ENCODE measurements at places on chromosomes 5 and 9. TPM values are rescaled to one million over a fixed set of nuclear protein-coding genes. Genes with fewer than 3 reads are reported as not detected.

GRCh38 chr5:76489877-76490688, 87.0 kb downstream of the IQGAP2 start:
- no peak for DNase-seq

DNA sequence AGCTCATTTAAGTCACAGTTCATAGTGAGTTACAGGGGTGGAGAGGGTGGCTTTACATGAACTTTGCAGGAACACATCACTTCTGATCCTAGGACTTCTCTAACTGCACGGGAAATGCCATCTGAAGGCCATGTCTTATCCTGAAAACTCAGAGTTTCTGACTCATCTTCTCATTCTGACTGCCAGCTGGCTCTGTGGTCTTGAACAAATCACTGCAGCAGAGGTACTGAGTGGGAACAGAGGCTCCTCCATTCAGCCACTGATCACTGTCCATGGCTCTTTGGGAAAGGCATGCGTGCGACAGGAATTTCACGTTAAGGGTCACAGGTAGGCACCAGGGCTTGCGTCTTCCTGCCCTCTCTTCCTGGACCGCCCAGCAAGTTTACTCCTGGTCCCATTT, 114.6 kb upstream of the LRRTM2 start:
- no peak for DNase-seq

The LCNL1 gene
- total RNA-seq, result 18.3 TPM

- DNase-seq, result peak; percentile 61
Measured at GRCh38 chr9:96025995-96026602, 150.6 kb downstream of the ERCC6L2 start.

The C5orf34 gene
- total RNA-seq, result 1.0 TPM

DNA sequence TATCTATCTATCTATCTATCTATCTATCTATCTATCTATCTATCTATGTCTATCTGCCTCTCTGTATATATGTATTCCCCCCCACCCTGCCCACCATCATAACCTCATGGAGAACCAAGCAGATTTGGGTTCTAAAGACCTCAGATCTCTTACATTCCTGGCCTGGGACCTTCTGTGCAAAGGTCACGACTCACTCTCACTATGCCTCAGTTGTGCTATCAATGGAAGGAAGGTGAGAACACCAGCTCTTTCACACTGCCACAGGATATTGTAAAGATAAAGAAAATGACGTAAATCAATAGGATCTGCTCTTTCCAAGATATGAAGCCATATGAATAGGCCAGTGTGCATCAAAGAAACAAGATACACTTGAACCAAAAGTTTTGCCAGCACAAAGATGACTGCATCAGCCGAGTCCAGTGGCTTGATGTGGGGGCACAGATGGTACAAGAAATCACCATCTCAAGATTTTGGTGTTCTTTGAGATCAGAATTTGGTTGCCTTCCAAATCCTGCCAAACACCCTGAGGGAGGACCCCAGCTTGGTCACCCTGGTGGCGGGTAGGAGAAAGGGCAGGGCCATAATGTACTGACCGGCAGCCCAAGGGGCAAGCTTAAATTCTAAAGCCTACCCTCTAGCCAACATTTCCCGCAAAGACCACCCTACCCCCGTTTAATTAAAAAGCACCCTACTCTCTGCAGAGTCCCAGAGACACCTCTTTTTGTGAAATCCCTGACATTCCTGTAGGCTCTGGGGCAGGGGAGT, 8.4 kb upstream of the FGF1 start:
- no peak for DNase-seq

DNA sequence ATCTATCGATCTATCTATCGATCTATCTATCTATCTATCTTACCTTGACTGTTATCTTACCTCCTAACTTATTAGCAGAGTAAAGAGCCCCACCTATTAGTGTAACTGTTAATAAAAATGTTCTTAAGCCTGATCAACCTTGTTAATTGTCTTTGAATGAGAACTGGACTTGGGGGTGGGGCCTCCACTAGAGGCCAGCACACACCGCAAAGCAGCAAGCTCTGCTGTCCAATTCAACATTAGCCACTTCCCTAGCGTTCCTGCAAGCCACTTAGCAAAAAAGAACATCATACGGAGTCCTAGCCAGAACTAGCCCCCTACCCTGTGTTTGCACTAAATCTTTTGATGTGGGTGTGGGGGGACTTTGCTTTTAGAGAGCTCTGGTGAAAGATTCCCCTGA, 515.8 kb downstream of the KDM4C start:
- peak; percentile 57 for DNase-seq

The LIFR gene
- 61.1 TPM for total RNA-seq

The TRMT10B gene
- total RNA-seq, result 2.9 TPM

DNA sequence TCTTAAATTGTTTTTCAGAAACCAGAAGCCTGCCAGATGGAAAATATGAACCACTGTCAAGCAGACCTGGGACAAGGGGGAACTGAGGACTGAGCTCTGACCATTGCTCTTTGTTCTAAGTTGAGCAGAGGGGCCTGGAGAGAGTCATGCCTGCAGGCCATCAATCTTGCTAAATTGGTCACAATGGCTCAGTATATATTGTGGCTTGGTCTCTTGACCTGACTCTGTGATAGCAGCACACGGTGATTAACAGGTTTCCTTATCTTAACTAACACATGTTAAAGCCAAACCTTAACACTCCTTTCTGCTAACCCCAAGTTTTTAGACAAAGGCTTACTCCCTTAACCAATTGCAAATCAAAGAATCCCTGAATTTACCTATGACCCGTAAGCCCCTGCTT, 1281.2 kb upstream of the NUDT12 start:
- no peak for DNase-seq

GRCh38 chr5:178774446-178774845, 44.0 kb upstream of the ZNF354A start:
- no peak for DNase-seq

The PTPRD gene
- total RNA-seq, result 6.1 TPM

DNA sequence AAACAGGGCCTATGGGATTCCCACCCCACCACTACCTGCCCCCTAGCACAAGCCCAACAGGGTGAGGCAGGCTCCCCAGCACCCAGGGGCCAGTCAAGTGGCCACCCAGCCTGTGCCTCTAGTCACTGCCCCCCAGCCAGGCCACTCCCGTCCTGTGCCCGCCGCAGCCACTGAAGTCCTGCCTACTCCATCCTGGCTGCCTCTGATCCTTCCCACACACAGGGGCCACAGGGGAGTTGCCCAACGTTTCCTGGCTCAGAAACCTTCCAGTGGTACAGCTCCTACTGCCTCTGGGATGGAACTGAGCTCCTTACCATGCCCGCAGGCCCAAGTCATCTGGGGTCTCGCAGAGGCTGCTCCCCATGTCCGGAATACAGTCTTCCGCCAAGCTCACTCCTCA, 70.2 kb upstream of the STXBP1 start:
- DNase-seq, result peak; percentile 67

GRCh38 chr5:167614294-167615021, 677.0 kb upstream of the WWC1 start:
- DNase-seq, result no peak

The IL3 gene
- not detected for total RNA-seq

DNA sequence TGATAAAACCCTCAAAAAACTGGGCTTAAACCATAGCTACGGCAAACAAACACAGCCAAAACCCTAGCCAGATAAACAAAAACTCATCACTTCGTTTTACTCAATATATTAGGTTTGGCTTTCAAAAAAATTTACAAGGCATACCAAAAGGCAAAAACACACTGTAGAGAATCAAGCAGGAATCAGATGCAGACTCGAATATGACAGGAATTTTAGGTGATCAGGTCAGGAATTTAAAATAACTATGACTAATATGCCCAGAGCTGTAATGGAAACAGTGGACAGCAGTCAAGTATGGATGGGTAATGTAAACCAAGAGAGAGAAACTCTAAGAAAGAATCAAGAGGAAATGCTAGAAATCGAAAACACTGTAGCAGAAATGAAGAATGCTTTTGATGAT, 26.5 kb upstream of the DOCK2 start:
- no peak for DNase-seq

The MCTP1 gene
- total RNA-seq, result 6.4 TPM

- no peak for DNase-seq
Measured at GRCh38 chr5:174307031-174307408, 261.5 kb downstream of the NSG2 start.

DNA sequence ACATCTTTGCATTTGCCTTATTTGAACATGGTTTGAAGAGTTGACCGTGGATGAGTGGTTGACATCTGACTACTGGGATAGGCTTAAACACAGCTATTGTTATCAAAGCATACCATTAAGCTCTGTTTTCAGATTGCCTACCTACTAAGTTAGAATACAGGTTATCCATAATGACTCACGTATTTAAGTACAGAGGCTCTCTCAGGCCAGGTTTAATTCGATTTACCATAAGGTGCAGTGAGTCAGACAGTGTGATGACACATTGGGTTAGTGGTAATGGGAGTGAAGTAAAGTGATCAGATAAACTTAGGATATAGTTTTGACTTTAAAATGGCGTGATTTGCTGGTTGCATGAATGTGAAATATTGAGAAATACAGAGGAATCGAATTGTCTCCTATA, 732.0 kb upstream of the CTNND2 start:
- no peak for DNase-seq

DNA sequence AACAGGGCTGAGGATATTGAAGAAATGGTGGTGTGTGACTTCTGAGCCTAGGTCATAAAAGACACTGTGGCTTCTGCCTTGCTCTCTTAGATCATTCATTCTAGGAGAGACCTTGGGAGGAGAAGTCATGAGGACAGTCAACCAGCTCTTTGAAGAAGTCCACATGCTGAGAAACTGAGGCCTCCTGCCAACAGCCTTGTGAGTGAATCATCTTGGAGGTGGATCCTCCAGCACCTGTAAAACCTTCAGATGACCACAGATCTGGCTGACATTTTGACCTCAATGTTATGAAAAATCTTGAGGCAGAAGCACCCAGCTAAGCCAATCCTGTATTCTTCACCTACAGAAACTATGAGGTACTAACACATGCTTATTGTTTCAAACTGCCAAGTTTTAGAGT, 165.9 kb downstream of the CARTPT start:
- no peak for DNase-seq

DNA sequence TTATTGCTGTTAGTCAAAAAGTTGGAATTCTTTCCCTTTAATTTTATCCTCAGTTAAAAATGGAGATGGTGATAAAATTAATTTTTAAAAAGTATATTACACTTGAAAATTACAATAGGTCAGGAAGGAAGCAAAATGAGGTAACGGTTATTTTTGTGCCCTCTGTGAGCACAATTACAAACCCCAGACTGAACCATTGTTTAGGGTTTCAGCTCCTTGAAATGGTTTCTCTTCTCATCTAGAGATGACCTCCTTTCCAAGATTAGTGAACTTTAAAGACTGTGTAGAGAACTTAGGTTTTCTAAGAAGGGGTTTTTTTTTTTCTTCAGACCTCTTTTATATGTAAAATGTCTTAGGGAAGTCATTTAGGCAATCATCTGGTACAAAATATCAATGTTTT, 126.2 kb upstream of the CHD1 start:
- no peak for DNase-seq

The PCDHGB5 gene
- total RNA-seq, result 6.4 TPM

DNA sequence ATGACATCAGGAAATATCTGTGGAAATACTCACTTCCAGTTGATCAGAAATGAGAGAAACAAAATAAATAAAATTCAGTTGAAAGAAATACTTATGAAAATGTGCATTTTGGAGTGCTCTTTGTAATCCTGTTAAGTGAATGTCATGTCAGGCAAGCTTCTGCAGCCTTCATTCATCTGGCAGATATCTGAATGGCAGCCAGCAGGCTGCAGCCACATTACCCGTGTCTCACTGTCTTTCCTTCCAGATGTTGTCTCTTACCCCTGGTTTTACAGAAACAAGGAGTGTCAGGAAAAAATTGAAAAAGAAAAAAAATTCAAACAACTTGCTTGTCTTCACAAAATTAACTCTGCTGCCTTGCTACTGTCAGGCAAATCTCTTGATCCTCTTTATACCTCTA, 445.0 kb upstream of the RIOK2 start:
- no peak for DNase-seq

The ZNF454 gene
- total RNA-seq, result 2.3 TPM

- no peak for DNase-seq
Measured at GRCh38 chr9:23492126-23493002, 333.7 kb downstream of the ELAVL2 start.

- no peak for DNase-seq
Measured at GRCh38 chr9:115098226-115098965, 19.6 kb downstream of the TNC start.

GRCh38 chr9:124140941-124141568, 116.7 kb upstream of the NEK6 start:
- no peak for DNase-seq

DNA sequence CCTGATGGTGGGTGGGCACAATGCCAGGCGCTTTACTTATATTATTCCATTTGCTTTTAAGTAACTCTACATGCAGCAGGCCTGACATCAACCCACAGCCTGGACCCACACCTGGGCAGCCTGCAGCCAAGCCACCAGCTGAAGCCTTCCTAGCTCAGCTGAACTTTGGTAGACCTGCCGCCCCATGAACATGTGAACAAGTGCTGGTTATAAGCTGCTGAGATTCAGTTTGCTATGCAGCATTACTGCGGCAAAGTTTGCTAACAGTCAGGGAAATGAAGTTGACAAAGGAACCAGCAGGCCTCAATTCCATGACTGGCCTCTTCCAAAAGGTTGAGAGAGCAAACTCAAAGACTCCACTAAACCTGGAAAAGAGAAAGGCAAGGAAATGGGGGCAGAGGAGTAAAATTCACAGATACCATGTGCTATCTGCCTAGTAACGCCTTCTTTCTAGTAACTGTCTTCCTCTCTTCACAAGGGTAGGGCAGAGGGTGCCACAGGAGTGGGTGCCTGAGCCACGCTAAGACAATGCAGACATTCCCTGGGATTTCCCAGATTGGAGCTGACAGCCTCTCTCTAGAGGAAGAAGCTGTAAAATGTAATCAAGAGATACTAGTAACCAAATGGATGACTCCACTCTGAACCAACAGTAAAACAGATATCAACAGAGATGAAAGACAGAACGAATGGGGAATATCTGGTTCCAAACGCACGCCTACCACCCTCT, 2.9 kb downstream of the BOD1 start:
- DNase-seq, result no peak

GRCh38 chr5:128649192-128649591, 111.1 kb upstream of the FBN2 start:
- DNase-seq, result no peak

The FBXO38 gene
- 41.2 TPM for total RNA-seq

- DNase-seq, result no peak
Measured at GRCh38 chr5:160324886-160325285, 12.5 kb upstream of the CCNJL start.

DNA sequence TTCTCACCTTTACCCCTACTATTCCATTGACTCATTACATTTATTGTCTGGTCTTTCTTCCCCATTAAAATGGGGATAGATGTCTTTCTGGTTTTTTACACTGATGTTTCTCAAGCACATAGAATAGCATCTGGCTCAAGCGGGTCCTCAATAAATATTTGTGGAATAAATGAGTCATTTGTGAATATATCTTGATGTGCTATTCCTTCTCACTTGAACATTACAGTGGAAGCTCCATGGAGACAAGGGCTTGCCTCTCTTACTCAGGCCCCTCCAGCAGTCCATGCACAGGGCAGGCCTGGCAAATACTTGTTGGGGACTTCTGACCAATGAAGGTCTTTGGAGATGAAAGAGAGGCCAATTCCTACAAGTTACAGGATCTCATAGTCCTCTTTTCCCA, 151.7 kb upstream of the TAS2R1 start:
- DNase-seq, result no peak

The TUSC1 gene
- total RNA-seq, result 13.1 TPM

All from left ventricle myocardium superior (tissue), 1 donor.